Fibroblast of skin of left quadriceps (primary cell): ENCODE measurements at places on chromosomes 13 and 19.

- peak; percentile 66 for DNase-seq
Observed at GRCh38 chr19:44570984-44571684, 41.7 kb upstream of the CEACAM20 start.

- no peak for DNase-seq
Observed at GRCh38 chr13:24899601-24900000, 135.6 kb downstream of the RNF17 start.

DNA sequence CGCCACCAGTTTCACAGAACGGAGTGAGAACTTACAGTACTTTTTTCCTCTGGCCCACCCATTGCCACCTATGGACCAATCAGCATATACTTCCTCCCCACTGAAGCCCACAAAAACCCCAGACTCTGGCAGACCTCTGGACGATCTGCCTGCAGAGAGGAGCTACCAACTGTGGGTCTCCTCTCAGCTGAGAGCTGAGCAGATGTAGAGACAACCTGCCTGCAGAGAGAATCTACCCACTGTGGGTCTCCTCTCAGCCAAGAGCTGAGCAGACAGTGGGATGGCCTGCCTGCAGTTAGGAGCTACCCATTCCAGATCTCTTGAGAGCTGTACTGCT lies 69.7 kb downstream of the PIBF1 start:
- no peak for DNase-seq

DNA sequence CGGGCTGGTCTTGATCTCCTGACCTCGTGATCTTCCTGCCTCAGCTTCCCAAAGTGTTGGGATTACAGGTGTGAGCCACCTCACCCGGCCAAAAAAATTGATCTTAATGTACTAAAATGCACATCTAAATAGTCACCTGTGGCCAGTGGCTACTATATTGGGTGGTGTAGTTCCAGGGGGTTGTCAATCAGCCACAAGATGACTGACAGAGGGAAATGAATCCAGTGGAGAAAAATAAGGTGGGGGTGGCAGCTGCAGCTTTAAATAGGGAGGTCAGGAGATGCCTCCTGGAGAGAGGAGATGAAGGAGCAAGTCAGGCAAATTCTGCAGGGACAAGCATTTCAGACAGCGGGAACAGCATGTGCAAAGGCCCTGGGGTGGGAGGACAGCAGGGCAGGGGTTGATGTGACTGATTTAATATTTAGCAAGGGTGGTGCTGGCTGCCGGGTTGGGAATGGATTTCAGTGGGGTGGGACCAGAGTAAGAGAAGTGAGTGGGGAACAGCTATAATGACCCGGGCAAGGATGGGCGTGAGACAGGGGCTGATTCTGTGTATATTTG lies 18.0 kb downstream of the TIMM13 start:
- DNase-seq: no peak

- no peak for DNase-seq
Observed at GRCh38 chr13:33452873-33453517, 167.4 kb upstream of the STARD13 start.

DNA sequence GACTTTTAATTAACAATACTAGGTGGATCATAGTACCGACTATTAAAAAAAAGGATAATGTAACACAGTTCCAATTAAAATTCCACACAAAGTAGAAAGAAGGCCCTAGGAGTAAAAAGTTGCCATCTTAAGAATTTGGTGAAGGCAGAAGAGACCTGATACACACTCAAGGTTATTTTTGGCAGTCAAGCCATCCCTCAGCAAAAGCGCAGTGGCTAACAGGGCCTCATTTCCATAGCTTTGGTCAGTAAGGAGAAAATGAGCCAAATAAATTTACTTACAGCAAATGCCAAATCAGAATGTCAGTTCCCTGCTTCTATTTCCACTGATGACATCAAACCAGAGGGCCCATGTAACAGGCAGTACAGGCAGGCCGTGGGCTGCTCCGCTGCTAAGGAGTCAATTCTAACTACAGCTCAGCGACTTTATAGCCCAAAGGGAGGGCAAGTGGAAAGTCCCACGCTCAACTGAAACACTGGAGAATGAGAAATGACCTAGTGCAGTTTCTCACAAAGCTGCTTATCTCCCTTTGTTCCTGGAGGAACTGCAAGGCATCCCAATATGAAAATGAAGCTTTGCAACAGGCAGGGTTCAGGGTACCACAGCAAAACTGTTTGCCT lies 6.3 kb downstream of the ARGLU1 start:
- no peak for DNase-seq

- DNase-seq: no peak
Observed at GRCh38 chr19:5093948-5094718, 125.2 kb downstream of the KDM4B start.

- no peak for DNase-seq
Observed at GRCh38 chr13:96229356-96229755, 139.4 kb downstream of the HS6ST3 start.

DNA sequence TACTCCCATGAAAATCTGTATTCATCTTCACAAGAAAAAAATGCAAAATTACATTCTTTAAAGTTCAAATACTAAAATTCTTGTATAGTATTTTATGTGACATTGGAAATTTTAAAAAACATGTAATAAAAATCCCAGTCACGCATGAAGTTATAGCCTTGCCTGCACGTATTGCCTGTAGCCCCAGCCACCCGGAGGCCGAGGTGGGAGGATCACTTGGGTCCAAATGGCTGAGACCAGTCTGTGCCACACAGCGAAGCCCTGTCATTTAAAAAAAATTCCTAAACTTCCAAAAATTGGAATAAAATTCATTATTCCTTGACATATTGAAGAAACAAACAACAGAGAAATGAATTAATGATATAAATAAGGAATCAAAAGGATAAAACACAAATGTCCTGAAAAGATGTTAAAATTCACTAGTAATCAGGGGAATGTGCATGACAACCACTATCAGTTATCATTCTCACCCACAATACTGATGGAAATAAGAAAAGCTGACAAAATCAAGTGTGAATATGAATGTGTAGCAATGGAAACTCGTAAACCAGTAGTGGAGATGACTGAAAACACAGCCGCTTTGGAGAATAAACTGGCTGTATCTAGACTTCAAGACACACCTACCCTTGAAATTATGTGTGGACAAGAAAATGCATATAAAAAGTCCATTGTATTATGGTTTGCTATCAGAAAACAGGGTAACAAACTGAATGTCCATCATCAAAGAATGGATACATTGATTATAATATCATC lies 7.5 kb downstream of the CARD8 start:
- no peak for DNase-seq

GRCh38 chr19:54532528-54532927 lies 29.9 kb downstream of the LAIR2 start:
- no peak for DNase-seq

- no peak for DNase-seq
Observed at GRCh38 chr13:98217597-98217996, 40.5 kb upstream of the RNF113B start.

DNA sequence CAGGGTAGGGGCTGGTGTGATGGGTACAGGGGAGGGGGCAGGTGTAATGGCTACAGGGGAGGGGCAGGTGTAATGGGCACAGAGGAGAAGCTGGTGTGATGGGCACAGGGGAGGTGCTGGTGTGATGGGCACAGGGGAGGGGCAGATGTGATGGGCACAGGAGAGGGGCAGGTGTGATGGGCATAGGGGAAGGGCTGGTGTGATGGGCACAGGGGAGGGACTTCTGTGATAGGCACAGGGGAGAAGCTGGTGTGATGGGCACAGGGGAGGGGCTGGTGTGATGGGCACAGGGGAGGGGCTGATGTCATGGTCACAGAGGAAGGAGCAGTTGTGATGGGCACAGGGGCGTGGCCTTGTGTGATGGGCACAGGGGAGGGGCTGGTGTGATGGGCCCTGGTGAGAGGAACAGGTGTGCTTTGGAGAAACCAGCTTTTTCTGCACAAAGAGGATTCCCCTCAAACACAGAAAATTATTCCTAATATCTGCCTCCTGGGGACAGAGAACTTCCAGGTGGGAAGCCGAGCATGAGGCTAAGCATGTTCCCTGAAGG lies 38.6 kb upstream of the POP4 start:
- DNase-seq: no peak

- no peak for DNase-seq
Observed at GRCh38 chr13:93286047-93286446, 59.4 kb downstream of the GPC6 start.

DNA sequence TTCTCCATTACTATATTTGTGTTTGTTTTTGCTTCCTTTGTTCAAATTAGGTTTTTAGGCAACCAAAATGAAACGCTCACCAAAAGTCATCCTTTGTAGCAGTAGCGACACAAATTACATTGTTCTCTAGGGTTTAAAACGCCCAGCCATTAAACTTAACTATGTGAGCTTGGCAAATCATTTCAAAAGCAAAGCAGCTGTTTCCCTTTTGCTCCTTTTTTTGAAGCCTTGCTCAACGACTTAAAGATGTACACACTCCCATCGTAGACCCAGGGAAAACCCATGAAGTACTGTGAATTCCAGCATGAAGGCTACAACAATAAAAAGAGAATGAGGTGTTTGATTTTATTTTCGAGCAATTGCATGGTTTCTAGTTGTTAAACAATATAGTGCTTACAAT lies 106.7 kb downstream of the RAP2A start:
- no peak for DNase-seq

DNA sequence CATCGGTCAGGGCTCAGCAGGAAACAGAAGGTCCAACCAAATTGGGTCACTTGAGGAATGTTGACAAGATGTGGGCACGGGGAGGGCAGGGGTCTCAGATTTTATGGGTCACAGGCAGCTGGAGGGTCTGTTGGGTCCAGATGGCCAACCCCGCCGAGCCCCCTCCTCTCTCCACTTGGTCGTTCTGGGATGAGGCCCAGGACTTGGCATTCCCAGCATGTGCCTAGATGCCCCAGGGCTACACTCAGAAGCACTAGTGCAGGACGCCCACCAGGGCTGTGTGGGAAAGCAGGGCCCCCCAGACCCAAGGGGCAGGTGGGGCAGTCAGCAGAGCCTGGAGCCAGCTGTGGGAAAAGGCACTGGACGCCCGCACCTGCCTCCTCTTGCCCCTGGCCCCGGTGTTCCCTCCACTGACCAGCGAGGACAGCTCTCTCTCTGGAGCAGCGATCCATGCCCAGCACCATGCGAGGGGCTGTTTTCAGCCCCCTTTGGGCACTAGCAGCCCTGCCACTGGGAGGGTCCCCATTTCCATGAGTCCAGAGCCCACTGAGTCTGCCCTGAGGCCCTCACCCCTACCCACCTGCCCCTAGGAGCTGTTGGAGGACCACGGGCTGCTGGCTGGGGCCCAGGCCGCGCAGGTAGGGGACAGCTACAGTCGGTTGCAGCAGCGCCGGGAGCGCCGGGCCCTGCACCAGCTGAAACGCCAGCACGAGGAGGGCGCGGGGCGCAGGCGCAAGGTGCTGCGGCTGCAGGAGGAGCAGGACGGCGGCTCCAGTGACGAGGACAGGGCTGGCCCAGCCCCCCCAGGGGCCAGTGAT lies 26.0 kb downstream of the DHX34 start:
- DNase-seq: no peak

DNA sequence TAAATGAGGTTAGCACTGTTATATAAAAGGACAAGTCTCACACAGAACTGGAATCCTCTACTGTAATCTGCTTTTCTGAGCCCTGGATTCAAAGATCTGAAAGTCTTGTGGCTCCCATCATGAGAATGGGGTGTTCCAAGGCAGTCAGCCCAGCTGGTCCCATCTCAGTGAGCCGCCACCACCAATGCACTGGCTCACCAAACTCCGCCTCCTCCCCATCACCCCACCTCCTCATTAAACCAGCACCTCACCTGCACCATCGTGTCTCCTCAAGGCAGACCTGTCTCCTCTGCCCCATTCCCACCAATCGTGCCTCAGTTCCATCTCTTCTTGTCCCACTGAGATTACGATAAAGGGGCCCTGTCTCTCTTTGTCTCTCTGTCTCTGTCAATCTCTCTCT lies 166.7 kb downstream of the USP12 start:
- no peak for DNase-seq

DNA sequence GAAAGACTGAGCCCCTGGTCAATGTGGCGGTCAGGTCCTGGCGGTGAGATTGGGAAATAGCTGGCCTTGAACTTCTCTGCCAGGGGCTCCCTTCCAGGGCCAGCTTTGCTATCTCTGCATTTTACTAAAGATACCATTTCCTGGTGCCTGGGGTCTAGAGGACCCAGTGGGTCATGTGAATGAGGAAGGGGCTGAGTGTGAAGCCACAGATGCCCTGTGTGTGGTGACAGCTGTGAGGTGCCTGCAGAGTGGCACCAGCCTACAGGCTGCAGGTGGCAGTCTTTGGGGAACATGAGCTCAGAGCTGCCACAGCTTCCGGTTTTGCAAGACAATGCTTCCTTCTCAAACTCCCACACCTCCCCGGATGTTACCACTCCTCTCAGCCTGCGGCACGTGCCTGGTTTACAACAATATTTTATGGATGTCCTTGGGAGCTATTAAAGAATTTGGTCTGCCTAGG lies 5.2 kb upstream of the MLNR start:
- no peak for DNase-seq

DNA sequence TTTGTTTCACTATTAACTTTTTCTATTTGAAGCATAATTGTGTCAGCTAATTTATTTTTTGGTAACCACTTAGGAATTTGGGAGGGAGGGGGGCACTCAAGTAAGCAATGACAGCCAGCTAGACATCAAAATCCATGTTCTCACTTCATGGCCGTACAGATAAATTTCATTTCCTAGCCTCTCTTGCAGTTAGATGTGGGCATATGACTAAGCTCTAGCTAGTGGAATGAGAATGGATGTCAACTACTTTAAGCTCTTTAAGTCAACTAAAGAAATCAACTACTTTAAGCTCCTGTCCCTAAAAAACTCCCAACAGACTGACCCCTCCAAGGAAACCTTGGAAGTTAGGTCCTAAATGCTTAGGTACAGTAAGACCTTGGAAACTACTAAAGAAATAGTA lies 92.0 kb downstream of the KCNRG start:
- DNase-seq: no peak

- DNase-seq: peak; percentile 23
Observed at GRCh38 chr13:20940083-20940482, 37.5 kb upstream of the XPO4 start.

- peak; percentile 71 for DNase-seq
Observed at GRCh38 chr19:35066691-35067563, 25.4 kb downstream of the HPN start.

- DNase-seq: no peak
Observed at GRCh38 chr19:35533822-35534392, 651 bp downstream of the GAPDHS start.

GRCh38 chr19:39032063-39032918 lies at the start of gene FBXO27:
Gene FBXO27, minus strand, starts transcription at chr19:39032549. Its CDS starts 322 bp downstream, at chr19:39032227.
- DNase-seq: no peak
